Frontal cortex (tissue), 4 donors: ENCODE measurements at places on chromosomes 4 and X.
A peak's percentile ranks its signal among the peaks of the same experiment; 100 is the strongest.

DNA sequence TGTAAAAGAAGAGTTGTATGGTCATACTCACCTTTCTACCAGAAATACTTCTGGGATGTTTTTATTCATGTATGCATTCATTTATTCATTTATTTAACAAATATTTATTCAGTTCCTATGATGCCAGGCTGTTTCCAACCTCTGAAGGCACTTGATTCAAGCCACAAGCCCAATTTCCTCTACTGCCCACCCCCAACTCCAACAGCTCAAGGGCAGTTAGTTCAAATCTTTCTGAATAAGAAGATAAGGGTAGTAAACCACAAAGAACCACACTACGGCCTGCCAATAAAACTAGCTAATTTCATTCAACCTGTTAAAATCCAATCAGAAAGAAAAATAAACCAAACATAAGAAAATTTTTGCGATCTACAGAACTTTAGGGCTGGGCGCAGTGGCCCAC is 31.2 kb downstream of the LRBA start:
- no peak for DNase-seq

DNA sequence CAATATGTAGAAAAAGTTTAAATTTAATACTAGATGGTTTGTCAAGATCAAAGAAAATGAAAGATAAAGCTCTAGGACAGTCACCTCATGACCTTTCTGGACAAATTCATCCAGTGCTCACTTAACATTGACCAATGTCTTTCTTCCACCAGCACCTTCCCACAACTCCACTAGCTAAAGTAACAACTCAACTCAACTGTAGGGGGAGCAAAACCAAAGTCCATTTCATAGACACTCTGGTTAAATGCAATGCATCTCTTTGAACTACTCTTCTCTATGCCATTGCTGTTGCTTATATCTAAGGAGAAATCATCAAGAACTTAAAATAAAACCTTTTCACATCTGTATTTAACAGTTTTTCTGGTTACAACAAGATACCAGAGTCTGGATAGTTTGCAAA is 25.1 kb downstream of the UGT2B4 start:
- no peak for DNase-seq

DNA sequence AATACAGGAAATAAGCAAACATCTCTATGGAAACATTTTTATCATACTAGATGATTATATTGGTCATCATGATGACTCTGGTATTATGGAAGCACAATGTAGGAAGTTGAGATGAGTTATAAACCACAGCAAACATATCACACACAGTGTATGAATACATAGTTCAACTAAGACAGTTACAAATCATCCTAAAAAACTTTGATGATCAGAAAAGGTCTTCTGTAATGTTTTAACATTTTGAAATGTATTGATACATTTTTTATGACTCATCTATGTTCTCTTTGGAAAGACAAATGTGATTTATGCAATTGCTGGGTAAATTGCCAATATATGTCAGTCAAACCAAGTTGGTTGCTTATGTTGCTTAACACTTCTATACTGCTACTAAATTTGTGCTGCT is 4.8 kb downstream of the CXCL3 start:
- no peak for DNase-seq

DNA sequence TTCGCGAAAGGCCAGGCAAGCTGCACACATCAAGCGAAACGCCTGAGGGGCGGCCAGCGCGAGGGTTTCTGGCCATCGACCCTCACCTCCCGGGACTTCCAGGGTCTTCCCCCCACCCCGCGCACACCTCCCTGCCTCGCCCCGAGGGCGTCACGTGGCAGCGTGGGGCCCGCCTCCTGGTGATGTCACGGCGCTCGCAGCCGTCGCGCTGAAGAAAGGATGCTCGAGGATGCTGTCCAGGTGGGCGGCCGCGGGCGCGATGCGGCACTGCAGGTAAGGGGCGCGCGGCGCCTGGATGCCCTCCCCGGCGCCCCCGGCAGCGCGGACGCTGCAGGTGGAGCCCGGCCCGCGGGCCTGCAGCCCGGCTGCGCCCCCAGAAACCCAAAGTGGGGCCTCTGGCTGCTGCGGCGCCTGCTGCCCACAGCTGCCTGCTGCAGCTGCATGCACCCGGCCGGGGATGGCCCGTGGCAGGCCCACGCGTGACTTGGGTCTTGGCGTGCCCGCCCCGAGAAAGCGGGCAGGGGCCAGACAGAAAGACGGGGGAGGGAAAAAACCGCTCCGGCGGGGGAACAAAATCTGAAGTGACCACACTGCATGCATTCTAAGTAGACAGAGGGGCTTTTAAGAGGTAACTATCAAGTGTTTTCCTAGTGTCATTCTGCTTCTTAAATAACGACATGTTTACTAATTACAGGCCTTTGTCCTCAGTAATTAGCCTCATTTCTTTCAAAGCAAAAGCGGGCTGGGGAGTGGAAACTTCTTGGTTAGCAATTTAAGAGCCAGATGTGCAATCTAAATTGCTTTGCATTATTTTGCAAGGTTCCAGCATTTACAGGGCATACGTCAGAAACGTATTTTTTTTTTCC is 1.7 kb downstream of the CLCN4 start:
- peak; percentile 68 for DNase-seq

GRCh38 chrX:70139736-70140135 is 6.5 kb downstream of the IGBP1 start:
- DNase-seq: no peak

- DNase-seq: peak; percentile 83
These were observed 205.3 kb downstream of the TENM3 start for GRCh38 chr4:182448281-182449151.
